ENCODE measurements at places on chromosomes 7 and 10. TPM values are rescaled to one million over a fixed set of nuclear protein-coding genes. Genes with fewer than 3 reads are reported as not detected.

ASIC3 gene
- 1.9 TPM for total RNA-seq

BHLHA15 gene
- 3.1 TPM for total RNA-seq

STAMBPL1 gene
- 6.9 TPM for total RNA-seq

SSC4D gene
- 2.1 TPM for total RNA-seq

KCNIP2 gene
- 3.4 TPM for total RNA-seq

PSTK gene
- 4.3 TPM for total RNA-seq

RABGEF1 gene
- 26.8 TPM for total RNA-seq

DNA sequence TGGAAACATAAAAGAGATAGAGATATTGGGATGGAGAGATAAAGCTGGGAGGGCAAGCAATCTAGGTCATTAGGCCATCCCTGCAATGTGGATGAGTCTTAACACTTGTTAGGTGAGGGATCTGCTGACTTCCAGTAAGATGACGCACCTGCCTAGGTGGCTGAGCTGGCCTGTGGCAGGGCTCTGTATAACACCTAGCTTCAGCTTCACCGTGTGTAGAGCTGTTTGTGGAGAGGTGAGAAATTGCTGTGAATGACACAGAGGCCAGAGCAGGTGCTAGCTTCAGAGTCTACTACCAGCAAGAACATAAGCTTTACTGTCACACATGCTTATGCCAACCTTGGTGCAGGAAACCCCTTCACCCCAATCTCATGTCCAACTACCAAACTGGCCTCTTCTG is 1010.0 kb downstream of the TYW1 start:
- H3K27me3 ChIP-seq, result no peaks in the 10 kb centered on the region
- no peak overlapping the region for H3K27ac ChIP-seq
- no peak for DNase-seq
- H3K4me1 ChIP-seq, result no peaks in the 10 kb centered on the region
- H3K36me3 ChIP-seq, result no peaks in the 10 kb centered on the region

DNA sequence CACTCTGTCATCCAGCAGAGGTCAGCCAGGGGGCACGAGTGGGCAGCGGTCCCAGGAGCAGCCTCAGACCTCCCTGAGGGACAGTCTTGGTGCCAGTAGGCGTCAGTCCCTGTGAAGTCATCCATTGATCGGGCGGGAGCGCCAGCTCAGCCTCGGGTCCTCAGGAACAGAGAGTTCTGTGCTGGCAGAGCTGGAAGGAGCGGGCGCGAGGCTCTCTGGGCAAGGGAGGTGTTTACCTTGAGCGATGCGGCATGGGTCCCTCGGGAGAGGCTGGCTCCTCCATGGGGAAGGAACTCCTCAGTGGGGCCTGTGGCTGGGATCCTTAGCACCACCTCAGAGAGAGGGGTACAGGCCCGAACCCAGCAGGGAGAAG is 101.1 kb upstream of the PPIF start:
- no peaks in the 10 kb centered on the region for H3K4me1 ChIP-seq
- no peaks in the 10 kb centered on the region for H3K36me3 ChIP-seq
- H3K27ac ChIP-seq, result peak overlapping the region; percentile 45

DNA sequence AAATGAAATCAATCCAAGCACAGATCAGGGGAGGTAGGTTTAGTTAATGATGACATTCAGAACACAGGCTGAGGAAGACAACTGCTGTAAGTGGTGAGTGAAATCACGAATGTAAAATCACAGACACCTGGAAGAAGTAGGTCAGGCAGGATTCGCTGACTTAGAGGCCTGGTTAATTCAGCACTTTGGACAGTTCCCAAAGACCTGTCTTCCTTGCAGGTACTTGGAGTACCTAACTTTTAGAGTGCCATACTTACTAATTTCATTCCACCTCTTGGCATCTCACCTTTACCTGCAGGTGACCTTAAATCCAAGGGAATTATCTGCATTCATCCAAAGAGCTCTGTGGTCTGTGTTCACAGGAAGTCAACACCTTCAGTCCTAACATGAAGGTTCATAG is 822.3 kb downstream of the PHTF2 start:
- no peaks in the 10 kb centered on the region for H3K27me3 ChIP-seq
- H3K36me3 ChIP-seq, result no peaks in the 10 kb centered on the region
- no peak overlapping the region for H3K27ac ChIP-seq

DNA sequence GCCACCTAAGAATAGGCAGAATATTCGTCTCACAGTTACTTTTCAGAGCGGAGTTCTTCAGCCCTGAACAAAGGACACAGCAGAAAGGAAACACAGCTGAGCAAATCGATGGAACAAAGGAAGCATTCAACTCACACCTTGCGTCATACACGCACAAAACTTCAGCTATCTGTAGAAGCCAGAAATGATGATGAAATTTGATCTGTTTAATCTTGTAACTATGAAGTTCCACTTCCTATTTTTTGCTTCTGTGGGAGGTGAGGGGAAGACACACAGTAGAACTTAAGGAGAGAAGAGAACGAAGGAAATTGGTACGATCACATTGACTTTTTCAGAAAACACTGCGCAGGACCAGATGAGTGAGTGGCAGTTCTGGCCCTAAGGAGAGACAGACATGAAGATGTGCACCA is 26.2 kb downstream of the FAM171A1 start:
- peaks cover 3% of the 10 kb centered on the region for H3K4me1 ChIP-seq
- H3K36me3 ChIP-seq, result no peaks in the 10 kb centered on the region
- no peak overlapping the region for H3K27ac ChIP-seq

DNA sequence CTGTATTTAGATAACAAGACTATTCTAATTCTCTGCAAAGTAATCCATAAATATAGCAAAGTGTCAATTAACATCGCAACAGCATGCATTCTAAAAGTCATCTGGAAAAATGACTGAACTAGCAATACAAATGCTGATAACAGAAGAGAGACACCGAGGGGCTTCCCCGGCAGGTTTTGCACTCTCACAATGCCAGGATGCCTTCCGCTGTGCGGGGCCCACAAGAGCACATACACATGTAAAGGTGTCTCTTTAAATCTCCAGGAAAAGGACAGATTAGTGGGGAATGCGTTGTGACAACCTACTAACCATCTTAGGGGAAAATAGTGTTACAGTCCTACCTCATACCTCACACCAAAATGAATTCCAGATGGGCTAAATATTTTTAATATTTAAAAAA is 86.9 kb downstream of the CXCL12 start:
- no peak overlapping the region for H3K27ac ChIP-seq
- no peaks in the 10 kb centered on the region for H3K36me3 ChIP-seq
- no peak overlapping the region for H3K4me3 ChIP-seq
- no peak for DNase-seq
- H3K27me3 ChIP-seq, result no peaks in the 10 kb centered on the region

DNA sequence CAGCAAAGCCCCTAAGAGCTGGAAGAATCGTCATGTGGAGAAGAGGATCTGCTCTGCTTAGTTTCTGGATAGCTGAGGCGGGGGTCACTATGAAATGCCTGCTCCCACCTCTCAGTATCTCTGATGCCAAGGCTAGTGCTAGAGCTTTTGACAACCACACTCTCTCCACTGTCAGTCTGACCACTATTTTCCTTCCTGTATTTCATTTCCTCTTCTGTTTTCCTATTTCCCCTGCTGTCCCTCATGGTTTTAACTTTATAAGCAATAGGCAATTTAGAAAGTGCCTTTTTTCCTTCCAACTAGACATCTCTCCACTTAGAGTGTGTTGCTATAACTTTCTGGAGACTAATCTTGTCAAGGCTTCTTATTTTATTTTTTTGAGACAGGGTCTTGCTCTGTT is 23.6 kb downstream of the C7orf57 start:
- H3K4me3 ChIP-seq, result no peak overlapping the region
- H3K27ac ChIP-seq, result no peak overlapping the region
- H3K4me1 ChIP-seq, result no peaks in the 10 kb centered on the region
- DNase-seq, result no peak
- H3K27me3 ChIP-seq, result no peaks in the 10 kb centered on the region

GRCh38 chr7:112869111-112869774 is 79.0 kb upstream of the TMEM168 start:
- no peaks in the 10 kb centered on the region for H3K27me3 ChIP-seq
- no peak for DNase-seq
- H3K27ac ChIP-seq, result no peak overlapping the region
- no peak overlapping the region for H3K4me3 ChIP-seq
- no peaks in the 10 kb centered on the region for H3K4me1 ChIP-seq
- no peaks in the 10 kb centered on the region for H3K36me3 ChIP-seq

GRCh38 chr10:122019414-122019975 is 30.5 kb downstream of the TACC2 start:
- DNase-seq, result peak; percentile 90
- H3K4me1 ChIP-seq, result peaks cover 3% of the 10 kb centered on the region
- H3K27ac ChIP-seq, result peak overlapping the region; percentile 87
- no peaks in the 10 kb centered on the region for H3K36me3 ChIP-seq
- peak overlapping the region; percentile 16 for H3K4me3 ChIP-seq
- H3K27me3 ChIP-seq, result no peaks in the 10 kb centered on the region

GRCh38 chr7:35909870-35910357 is 109.1 kb downstream of the SEPTIN7 start:
- H3K27ac ChIP-seq, result no peak overlapping the region
- H3K4me1 ChIP-seq, result no peaks in the 10 kb centered on the region
- DNase-seq, result no peak
- H3K36me3 ChIP-seq, result peaks cover 5% of the 10 kb centered on the region
- H3K27me3 ChIP-seq, result no peaks in the 10 kb centered on the region
- no peak overlapping the region for H3K4me3 ChIP-seq

GRCh38 chr7:142303650-142304049 is 45.8 kb upstream of the PRSS58 start:
- no peak overlapping the region for H3K27ac ChIP-seq
- DNase-seq, result no peak
- no peaks in the 10 kb centered on the region for H3K36me3 ChIP-seq
- no peaks in the 10 kb centered on the region for H3K4me1 ChIP-seq
- H3K4me3 ChIP-seq, result no peak overlapping the region

GRCh38 chr10:14409856-14410458 is 79.2 kb upstream of the FRMD4A start:
- H3K4me1 ChIP-seq, result no peaks in the 10 kb centered on the region
- no peak overlapping the region for H3K27ac ChIP-seq
- no peak for DNase-seq
- no peaks in the 10 kb centered on the region for H3K36me3 ChIP-seq

DNA sequence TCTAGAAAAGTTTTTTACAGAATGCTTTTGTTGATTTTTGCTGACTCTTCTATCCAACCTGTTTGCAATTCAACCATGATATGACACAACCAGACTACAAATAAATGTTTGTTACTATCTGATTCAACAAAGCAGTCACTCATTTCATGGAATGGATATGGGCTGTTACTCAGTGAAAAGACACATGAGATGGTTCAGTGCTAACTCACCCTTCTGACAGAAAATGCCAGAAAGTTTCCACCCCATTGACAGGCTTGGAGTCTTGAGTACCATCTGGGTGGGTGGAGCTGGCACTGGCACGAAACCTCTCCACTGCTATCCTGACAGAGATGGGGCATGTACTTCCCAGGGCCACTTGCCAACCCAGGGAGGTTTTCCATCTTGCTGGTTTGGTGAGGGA is 39.5 kb downstream of the RBM28 start:
- H3K27me3 ChIP-seq, result no peaks in the 10 kb centered on the region
- no peaks in the 10 kb centered on the region for H3K4me1 ChIP-seq
- H3K27ac ChIP-seq, result no peak overlapping the region

DNA sequence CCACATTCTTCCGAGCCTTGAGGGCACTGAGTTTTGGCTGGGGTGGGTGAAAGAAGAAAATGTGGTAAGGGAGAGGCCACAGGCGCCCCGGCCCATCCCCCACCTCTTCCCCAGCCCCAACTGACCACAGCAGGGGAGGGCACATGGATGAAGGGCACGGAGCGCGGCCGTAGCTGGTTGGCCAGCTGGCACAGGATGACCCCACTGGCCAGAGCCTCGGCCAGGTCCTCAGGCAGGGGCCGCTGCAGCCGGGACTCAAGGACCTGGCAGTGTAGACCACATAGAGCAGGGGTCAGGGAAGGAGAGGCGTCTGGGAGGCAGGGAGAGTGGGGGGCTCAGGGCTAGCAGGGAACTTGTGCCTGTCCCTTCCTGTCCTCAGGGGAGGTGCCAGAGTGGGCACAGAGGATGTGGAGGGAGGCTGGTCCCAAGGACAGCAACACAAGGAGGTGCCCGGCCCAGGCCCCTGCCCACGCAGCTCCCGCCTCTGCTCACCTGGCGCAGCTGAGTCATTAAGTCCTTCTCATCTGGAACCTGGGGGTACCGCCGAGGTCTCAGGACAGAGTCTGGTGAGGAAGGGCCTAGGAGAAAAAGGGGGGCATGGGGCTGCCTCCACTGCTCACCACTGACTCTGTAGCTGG is 2.2 kb upstream of the SAP25 start:
- peaks cover 26% of the 10 kb centered on the region for H3K36me3 ChIP-seq
- no peak overlapping the region for H3K4me3 ChIP-seq
- no peaks in the 10 kb centered on the region for H3K27me3 ChIP-seq
- H3K27ac ChIP-seq, result no peak overlapping the region

- H3K4me3 ChIP-seq, result no peak overlapping the region
- H3K4me1 ChIP-seq, result no peaks in the 10 kb centered on the region
- no peak overlapping the region for H3K27ac ChIP-seq
- no peaks in the 10 kb centered on the region for H3K27me3 ChIP-seq
Observed at GRCh38 chr7:21753071-21753470, 192.6 kb downstream of the CDCA7L start.

DNA sequence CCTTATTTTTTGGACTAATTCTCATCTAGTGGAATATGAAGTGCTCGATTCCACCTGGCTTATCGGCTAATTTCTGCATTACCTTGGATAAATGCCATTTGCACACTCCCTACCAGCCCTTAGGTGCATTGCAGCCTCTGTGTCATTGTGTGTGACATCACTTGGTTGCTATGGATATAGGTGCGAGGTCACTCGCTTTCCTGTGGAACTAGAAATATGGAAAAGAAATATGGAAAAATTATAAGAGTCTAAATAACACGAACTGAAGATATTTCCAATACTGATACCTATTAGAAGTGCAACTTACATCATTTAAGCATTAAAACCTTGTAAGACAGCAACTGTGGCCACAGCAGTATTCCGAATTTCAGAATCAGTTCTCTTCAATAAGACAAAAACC is 2.0 kb downstream of the YWHAG start:
- H3K4me1 ChIP-seq, result peaks cover 20% of the 10 kb centered on the region
- peak; percentile 61 for DNase-seq
- H3K36me3 ChIP-seq, result peaks cover 8% of the 10 kb centered on the region
- H3K27ac ChIP-seq, result peak overlapping the region; percentile 100

- H3K4me3 ChIP-seq, result peak overlapping the region; percentile 69
- no peak for DNase-seq
- H3K27me3 ChIP-seq, result no peaks in the 10 kb centered on the region
- H3K36me3 ChIP-seq, result no peaks in the 10 kb centered on the region
Observed at GRCh38 chr7:106110238-106110560, 1.9 kb downstream of the SYPL1 start.

DNA sequence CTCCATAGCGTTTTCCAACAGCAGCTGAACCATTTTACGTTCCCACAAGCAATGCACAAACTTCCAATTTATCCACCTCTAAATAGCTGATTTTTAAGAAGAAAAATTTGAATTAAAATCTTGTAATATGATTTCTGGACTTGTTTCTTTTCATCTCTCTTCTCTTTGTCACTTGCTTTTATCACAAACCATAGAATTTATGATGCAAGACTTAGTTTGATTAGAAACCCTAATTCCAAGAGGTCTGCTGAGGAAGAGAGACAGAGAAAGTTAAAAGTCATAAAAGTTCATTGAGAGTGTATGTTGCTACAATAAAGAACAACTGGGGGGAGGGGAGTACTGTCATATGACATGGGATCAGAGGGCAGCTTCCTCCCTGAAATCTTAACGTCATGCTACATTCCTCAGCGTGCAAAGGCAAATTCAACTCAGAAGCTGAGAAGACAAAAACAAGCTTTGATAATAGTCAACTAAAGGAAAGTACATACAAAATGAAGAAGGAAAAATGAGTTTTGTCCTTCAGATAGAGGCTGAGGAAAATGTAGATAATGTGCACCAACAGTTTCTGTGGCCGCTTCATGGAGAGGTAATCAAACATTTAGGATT is 18.4 kb upstream of the CUBN start:
- DNase-seq, result peak; percentile 90
- H3K27ac ChIP-seq, result peak overlapping the region; percentile 79
- H3K4me3 ChIP-seq, result no peak overlapping the region
- no peaks in the 10 kb centered on the region for H3K4me1 ChIP-seq
- H3K36me3 ChIP-seq, result no peaks in the 10 kb centered on the region
- H3K27me3 ChIP-seq, result no peaks in the 10 kb centered on the region

Measured in kidney (tissue), 22 donors.